Activated T-cell treated with anti-CD3 and anti-CD28 coated beads for 4 hours (primary cell): ENCODE measurements at places on chromosomes 7 and 10.

DNA sequence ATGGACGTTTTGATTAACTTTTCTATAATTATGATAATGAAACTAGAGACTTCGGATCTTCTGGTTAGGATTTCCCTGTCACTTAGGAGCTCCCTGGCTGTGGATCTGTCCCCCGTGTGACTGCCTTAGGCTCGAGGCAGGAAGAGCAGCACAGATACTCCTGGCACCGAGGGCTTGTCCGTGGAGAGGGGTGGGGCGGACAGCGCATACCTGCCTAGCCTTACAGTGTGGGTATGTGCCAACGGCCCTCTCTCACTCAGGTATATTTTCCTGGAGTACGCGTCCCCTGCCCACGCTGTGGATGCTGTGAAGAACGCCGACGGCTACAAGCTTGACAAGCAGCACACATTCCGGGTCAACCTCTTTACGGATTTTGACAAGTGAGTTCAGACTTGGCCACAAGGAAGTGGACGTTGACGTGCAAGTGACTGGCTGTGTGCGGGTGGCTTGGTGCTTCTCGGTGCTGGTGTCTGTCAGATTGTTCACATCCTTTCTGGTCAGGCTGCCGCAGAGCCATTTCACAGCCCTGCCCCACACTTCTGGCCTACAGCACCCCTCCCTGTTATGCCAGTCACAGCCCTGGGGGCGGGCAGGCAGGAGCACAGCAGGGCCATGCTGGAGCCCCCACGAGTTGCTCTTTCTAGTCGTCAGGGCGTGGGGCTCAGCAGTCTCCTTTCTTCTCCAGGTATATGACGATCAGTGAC, 7.9 kb downstream of the EIF3B start:
- DNase-seq, result no peak

- peak; percentile 23 for DNase-seq
Observed at GRCh38 chr10:74081192-74081803, 69.3 kb downstream of the AP3M1 start.

GRCh38 chr10:8158193-8159071, 103.9 kb downstream of the GATA3 start:
- DNase-seq, result no peak

DNA sequence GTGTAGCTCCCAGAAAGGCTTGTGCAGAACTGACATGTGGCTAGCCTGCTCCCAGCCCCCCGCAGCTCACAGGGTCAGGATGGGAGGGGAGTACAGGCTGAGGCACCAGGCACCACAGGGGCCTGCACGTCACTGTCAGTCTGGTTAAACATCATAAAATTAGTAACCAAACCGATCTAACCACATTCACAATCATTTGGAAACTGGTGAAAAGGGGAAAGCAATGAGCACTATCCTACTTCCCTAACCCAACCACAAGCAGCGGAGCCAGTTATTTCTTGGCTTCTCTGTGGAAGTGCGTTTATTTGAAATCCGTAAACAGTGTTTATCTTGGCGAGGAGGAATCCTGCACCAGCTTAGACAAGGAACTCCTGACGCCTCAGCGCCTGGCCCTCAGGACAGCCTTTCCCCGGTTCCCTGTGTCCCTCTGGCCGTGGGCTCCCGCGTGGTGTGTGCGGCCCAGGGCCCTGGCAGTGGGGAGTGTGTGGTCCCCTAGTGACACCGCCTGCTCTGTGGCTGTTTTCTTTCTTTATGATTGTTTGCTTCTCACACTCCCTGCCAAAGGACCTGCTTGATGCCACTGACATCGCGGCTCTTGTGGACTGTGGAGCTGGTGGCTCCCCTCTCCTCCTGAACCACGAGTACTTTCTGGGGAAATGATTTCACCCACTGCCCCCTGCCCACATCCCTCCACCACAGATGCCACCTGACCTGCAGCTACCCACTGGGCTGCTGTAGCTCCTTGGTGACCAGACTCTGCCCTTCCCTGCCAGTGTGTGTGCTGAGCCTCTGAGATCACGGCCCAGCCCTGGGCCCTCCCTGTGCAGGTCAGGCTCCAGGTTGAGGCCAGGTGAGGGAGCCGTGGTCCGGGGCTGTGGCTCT, 38.0 kb downstream of the INPP5A start:
- no peak for DNase-seq

GRCh38 chr10:93376372-93377293, 105.5 kb downstream of the MYOF start:
- DNase-seq, result peak; percentile 14

- DNase-seq, result no peak
Observed at GRCh38 chr10:16440396-16441133, 3.8 kb downstream of the PTER start.

- no peak for DNase-seq
Observed at GRCh38 chr7:151867912-151868311, 9.0 kb downstream of the PRKAG2 start.

- no peak for DNase-seq
Observed at GRCh38 chr7:2639181-2639681, 7.4 kb downstream of the TTYH3 start.

DNA sequence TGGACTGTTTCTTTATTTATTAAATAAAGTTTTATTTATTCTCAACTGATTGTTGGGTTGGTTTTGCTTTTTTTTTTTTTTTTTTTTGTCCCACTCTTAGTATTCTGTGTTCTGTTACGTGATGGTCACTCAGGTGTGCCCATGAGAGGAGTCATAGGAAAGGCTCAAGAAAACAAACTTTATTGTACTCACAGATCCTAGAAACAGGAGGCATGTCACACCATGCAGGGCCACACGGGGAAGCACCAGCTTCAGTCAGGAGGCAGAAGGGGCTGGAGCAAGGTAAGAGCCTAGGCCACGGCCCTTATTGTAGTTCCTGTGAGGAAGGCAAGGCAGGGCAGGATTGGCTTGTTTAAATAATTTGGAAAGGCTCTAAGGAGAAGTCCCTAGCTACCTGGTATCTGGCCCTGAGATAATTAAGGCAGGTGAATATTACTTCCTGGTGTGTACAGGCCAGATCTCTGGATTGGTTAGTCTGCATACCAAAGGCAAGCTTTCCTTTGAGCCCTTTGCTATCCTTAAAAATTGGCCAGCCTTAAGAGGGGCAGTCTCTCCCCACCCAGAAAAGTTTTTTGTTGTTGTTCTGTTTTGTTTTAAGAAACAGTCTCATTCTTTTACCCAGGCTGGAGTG, 8.3 kb downstream of the ATOH7 start:
- no peak for DNase-seq

DNA sequence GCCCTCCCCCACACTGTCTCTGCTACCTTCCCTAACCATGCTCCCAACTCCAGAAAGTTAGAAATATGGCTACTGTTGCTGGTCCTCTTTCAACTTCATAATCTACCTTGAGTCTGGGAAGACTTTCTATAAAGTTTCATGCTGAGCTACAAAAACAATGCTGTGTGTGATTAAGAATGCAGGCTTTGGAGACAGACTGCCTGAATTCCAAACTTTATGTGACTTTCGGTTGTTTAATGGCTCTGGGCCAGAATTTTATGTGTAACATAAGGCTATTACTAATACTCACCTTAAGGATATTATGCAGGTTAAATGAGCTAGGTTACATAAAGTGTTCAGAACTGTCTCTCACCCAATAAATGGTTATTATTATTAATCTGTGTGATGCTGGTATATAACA, 19.1 kb downstream of the BET1 start:
- no peak for DNase-seq

DNA sequence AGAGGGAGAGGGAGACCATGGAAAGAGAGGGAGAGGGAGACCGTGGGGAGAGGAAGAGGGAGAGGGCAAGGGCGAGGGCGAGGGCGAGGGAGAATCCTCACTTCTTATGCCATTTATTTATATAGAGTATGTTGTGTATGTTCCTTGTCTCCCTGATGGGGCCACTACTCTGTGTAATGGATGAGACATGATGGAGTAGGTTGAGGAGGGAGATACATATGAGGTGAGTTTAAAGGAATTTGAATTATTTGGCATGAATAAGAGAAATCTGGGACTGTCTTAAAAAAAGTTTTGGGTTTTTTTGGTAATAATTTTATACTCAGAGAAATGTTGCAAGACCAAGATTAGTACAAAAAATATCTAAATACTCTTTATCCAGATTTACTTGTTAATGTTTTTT, 20.1 kb downstream of the CCSER2 start:
- DNase-seq, result no peak

DNA sequence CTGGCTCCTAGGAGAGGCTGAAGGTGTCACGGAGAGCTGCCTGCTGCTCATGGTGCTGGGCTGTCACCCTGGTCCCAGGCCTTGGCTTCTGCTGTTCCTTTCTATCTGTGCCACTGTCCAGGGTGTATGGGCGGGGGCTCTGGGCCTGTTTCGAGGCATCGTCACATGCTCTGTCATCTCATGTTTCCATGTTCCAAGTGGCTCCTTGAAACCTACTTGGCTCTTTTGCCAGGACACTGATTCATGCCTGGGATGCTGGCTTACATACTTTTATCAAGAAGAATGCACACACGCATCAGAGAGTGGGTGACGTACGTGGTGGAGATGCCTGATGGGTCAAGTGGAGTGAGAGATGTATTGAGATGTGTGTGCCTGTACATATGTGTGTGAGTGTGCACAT, 50.9 kb downstream of the ADCY1 start:
- DNase-seq, result no peak

DNA sequence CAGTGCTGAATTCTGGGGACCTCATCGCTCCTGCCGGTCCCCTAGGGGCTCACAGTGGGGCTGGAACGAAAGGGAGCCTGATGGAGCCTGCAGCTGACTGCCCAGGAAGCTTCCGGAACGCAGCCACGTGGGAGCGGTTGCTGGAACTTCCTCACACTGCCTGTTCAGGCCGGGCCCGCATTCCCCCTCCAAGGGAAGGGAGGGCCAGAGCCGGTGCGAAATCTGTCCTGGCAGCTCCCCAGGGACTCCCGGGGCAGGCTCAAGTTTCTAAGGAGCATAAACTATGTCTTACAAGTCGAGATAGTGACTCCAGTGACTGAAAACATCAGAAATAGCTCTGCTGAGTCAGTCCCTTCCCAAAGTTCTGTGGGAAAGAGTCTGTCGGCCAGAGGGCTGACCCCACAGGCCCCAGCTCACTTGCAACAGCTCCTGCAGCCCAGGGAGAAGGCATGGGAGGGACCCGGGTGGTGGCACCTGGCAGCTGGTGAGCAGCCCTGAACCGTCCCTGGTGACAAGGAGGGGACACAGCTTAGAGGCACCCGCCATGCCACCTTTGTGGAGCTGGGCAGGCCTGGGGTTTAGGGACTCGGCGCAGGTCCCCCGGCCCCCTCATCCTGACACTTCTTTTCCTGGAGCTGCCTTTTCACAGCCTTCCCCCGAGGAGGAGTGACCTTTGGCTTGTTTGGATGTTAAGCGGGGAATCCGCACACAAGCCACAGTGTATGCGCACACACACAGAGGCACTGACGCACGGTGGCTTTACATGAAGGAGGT, 47.6 kb downstream of the PDGFA start:
- DNase-seq, result no peak

DNA sequence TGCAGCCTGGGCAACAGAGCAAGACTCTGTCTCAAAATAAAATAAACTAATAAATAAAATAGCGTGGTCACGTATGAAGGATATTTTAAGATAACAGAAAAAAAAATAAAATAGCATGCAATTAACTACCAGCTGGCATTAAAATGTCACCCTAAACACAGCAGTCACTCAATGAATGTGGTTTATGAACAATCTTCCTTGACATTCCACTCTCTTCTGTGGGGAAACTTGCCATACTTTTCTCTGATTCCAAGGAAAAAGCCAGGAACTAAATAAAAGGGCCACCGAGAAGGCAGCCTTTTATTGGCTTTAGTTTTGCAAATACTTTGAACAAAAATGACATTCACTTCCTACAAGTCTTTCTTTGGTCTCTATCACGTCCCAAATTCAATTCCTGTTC, 266.6 kb downstream of the PARD3 start:
- no peak for DNase-seq

DNA sequence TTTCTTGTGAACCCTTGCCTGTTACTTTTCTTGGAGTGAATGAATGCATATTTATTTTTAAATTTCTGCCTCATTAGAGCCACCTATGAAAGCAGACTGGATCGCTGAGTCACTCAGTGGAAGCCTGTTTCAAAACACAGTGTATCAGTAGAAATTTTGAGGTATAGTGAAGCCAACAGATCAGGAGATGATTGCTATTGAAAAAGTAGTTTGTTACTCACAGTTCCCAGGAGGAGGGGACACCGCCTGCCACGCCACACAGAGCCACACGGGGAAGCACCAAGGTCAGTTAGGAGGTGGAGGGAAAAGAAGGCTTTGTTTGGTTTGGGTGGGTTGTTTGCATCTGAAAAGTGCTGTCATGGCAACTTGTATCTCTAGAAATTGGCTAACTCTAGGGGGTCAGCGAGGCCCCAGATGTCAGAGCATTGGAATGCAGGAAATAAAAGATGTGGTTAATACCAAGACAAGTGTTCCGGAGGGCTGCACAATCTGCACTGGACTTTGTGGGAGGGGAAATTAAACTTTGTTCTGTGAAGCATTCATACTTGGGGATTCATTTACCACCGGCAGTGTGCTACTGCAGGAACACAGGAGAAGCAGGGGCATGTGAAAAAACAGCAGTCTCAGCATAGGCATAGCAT, 106.4 kb upstream of the SDK1 start:
- DNase-seq, result no peak

DNA sequence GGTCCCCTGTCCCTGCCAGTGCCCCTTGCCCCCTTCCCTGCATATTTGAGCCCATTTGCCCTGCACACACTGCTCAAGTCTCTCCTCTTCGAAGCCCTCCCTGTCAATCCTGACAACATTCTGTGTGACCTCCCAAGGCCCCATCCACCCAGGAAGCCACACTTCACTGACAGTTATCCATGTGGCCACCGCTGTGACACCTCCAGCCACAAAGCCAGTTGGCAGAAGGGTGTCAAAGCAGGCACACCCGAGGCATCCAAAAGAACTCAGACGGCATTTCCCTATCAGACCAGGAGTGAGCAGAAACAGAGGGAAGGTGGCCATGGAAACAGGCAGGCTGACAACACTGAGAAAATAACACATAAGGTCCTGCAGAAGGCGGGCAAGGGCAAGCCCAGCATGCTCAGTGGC, 4.6 kb downstream of the POLM start:
- no peak for DNase-seq

- no peak for DNase-seq
Observed at GRCh38 chr10:35423505-35424306, 87.4 kb downstream of the CCNY start.

GRCh38 chr10:122642726-122643605, 56.7 kb downstream of the C10orf120 start:
- DNase-seq, result no peak

DNA sequence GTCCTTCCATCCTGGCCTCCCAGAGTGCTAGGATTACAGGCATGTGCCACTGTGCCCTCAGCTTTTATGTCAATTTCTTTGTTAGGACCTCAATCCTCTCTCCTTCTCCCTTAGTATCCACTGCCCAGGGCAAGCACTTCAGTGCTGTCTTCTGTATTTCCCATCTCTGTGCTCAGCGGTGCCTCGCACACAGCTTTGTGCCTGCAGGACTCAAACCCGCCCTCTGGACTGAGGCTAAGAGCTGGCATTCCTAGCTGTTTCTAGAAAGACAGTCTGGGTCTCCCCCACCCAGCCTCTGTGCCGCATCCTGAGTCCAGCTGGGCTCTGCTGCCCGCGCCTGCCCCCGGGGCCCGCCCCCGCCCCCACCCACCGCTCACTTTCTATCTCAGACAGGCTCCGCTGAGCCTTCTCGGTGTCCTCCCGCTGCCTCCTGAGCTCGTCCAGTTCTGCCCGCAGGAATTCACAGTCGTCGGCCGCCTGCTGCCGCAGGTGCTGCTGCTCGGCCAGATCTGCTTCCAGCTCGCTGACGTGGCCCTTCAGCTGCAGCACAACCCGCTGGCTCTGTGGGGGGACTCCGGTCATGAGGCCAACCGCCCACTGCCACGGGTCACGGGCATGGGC, 67.3 kb downstream of the SPDYE5 start:
- no peak for DNase-seq
